T-helper 17 cell (primary cell): ENCODE measurements at places on chromosomes 5 and 9. TPM values are rescaled to one million over a fixed set of nuclear protein-coding genes. Genes with fewer than 3 reads are reported as not detected.

DNA sequence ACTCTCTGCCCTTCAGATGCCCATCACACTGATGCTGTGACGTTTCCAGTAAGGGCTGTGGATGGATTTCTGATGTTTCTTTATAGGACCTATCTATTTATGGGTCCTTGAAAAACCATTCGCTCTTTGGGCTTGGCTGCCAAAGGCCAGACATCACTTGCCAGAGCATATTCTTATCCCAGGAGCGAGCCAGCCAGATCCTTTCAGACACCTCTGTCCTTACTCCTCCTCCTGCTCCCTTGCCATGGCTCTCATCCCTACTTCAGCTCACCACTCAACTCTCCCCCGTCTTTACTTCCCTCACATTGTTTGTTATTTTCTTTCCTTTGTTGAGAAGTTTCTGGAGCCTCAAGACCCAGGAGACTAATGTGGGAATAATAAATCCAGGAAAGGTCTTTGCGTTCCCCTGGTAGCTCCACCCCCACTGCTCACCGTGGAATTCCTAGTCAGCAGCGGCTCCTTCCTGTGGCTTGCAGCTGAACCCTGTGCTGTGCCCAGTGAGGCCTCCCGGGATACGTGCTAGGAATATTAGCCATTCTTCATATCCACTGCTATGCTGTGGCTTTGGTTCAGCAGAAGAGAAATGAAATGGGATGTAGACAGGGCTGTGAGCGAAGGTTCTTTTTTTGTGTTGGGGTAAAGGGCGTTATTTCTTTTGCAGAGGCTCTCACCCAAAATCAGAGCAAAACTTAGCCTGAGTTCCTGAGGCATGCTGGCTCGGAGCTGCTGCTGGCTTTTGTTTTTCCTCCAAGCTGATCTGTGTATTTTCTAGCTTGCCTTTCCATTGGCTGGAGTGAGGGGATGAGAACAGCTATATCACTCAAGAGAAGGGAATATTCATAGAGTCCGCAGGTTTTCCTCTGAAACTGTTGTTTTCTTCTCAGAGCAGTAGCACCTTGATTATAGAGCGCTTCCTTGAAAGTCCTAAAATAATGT is 171.1 kb downstream of the SAXO1 start:
- no peak for DNase-seq

GRCh38 chr5:56088431-56088949 is 93.7 kb upstream of the IL6ST start:
- DNase-seq: no peak

Gene POLR3G
- total RNA-seq: 0.77 TPM

Gene CSF1R
- 2.7 TPM for total RNA-seq

DNA sequence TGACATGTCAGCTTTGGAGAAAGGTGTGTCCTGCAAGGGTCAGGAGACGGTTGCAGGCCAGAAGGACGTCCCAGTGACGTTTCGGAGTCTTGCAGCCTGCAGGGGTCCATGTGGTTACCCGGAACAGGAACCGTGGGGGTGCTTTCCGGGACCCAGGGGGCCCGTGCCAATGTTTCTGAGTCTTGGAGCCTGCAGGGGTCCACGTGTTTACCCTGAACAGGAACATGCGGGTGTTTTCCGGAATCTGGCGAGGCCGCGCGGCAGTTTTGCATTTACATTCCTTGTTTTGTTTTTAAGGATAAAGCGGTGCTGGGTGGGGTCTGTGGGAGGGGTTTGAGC is 30.6 kb downstream of the NKD2 start:
- no peak for DNase-seq

DNA sequence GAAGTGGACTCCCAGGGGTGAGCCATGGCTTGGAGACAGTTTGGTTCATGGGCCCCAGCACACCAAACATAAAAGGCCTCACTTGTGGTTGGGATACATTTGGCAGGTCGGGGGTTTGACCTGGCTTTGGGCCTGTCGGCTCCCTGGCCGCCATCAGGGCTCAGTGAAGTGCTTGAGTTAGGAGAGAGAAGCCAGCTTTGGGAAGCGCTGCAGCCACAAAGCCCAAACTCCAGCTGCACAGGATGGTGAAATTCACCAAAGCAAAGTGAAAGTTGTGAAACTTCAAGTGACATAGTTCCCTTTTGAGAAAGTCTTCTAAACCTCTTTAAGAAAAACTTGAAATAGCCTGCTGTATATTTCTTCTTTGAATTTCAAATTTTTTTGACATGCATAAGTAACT is 27.5 kb downstream of the SLC46A2 start:
- DNase-seq: no peak

Gene ENC1
- total RNA-seq: 0.89 TPM

Gene TMEFF1
- not detected for total RNA-seq

DNA sequence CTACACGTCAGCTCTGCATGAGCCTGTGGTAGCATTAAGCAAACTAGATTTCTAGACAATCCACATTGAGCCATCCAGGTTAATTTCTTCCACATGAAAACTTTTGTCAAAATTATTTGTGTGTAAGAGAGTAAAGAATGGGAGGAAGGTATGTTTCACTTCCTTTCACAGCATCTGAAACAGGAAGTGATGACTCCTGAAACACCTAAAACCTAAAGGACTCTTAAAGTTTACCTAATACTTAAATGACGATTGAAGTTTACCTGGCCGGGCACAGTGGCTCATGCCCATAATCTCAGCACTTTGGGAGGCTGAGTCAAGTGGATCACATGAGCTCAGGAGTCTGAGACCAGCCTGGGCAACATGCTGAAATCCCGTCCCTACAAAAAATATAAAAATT is 223.8 kb downstream of the CEMIP2 start:
- no peak for DNase-seq

GRCh38 chr5:94153736-94154450 is 412.5 kb upstream of the POU5F2 start:
- DNase-seq: no peak

GRCh38 chr5:78806544-78806943 is 158.0 kb upstream of the LHFPL2 start:
- DNase-seq: no peak

Gene DEPDC1B
- total RNA-seq: 1.4 TPM

Gene SPATA31E1
- not detected for total RNA-seq

DNA sequence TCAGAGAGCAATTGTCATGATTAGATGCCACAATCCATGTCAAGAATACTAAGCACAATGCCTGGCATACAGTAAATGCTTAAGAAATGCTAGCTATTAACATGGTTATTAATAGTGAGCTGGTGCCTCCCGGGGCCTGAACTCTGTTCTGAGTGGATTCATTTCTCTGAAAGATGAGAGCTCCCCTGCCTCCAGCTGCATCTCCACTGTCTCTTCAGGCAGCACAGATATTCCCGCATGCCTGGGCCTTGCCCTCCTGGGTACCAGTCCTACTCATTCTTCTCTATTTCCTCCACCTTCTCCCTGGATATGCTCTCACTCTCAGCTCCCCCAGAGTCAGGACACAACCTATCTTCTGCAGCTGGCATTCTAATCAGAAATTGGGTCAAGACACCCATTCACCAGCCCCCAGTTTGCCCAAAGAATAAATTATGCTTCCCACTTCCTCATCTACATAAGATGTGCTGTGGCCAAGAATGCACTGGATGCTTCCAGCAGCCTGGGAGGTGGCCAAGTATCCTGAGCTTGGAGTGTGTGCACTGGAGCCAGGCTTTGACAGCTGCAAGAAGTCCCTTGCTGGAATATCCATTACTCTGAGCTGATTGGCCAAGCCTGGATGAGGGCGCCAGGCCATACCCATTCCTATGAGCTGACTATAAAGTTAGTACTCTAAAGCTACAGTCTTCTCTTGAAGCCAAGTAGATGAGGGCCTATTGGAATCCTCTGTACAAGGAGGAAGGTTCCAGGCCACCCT is 669.0 kb downstream of the ACTL7B start:
- no peak for DNase-seq

DNA sequence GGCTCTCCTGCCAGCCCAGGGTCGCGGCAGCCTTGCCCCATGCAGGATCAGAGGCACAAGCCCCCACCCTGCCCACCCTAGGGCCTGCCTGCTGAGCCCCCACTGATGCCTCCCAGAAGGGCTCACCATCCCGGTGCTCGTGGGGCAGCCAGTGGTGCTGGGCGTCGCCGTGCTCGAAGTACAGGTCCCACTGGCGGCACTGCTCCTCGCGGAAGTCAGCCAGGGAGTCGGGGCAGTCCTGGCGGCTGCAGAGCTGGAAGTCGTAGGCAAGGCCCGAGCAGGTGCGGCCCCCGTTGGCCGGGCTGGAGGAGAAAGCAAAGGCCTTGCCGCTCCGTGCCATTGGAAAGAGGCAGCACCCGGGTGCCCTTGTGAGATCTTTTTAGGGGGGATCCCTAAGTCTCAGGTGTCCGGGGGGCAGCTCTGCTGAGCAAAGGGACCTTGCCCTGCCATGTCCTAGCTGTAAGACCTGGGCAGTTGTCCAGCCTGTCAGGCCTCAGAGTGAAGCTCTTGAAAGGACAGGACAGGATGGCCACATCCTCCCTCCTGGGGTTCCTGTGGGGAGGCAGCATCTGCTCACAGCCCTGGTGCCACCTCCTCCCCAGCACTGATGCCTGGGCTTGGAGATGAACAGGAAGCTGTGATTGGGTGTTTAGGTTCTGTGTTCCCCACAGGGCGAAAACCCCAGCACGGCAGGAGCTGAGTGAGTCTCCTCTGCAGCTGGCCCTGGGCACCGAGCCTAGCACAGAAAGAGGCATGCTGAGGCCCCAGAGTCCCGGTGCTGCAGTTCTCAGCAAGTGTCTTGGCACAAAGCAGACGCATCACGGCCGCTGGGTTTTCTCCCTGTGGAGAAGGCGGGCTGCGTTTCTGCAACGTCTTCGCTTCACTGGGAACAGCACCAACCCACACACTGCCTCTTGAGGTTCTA is 77.7 kb downstream of the ZNF354C start:
- DNase-seq: no peak

DNA sequence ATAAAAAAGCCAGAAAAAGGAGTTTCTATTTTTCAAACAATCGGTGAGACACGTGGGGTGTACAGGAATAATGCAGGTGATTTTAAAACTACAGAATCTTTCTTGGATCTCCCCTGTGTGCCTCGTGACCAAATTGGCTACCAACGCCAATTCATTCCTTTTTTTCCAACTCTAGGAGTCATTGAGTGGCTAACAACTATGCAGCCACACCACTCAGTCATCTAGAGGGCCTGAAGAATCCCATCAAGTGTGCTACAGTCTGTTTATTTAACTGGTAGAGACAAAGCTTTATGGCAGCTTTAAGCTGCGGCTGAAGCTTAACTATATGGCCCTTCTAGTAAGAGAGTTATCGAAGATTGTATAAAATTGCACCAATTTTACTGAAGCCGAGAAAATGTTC is 113.1 kb upstream of the NIPBL start:
- DNase-seq: no peak

DNA sequence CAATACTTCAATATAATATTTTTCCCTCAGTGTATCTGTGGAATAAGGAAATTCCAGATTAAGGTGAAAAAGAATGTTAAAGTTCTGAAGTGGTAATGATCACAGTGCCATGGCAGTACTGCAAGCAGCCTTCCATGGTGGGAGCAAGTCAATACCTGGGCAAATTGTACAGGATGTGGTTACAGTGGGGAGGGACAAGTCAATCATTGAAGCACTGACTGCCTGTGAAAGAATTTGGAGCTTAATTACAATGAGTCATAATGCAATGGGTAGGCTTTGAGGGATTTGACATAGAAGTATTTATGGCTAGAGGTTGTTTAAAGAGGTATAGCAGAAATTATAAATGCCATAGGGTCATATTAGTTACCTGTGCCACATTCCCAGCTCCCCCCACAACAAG is 786.5 kb upstream of the ACO1 start:
- no peak for DNase-seq

- DNase-seq: no peak
Observed at GRCh38 chr5:96881511-96882115, 5.3 kb downstream of the ERAP2 start.

Gene PCDHGA7
- total RNA-seq: 0.25 TPM

DNA sequence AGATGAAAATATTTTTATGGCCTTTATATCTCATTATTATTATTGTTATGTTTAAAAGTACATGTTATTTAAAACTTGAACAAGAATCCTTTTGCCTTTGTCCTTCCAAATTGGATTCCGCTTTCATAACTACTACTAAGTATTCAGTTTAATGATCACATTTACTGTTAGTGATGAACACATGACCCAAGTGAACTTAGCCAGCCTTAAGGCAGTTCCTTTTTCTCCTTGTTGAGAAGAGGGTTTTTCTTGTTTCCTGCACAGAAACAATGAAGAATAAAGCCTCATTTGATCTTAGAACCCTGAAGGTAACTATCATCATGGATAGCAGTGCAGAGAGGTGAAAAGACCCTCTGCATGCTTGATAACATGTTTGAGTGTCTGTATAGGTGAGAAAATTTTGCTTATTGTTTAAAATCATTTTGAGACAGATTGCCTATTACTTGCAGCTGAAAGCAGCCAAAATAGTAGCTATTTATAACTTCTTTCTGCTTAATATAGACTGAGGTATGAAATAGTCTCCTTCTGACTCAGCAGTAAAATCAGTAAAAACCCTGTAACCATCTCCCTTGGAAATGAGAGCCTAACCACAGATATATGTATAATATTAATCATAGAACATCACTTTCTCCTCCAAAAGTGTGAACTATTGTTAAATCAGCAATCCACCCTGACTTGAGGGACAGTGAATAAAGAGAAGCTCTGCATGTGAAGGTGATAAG is 266.2 kb downstream of the SPATA31D1 start:
- DNase-seq: no peak

DNA sequence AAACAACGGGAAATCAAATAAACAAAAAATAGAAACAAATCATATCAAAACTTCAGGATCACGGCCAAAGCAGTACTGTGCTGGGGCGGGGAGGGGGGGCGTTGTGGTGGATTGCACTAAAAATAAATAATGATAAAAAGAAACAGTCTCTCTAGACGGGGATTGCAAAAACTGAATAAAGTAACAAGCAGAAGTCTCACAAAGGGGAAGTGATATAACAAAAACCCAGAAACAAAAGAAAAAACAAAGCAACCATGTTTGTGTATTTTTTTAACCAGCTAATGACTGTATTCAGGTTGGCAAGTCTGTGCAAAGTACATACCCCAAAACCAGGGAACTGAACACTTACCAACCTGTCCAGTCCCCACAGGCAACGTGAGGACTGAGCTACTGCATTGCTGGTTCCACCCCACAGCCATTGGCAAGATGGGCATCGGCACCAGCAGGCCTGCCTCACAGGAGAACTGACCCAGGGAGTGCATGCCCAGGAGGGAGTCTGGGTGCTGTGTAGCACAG is 24.1 kb downstream of the BICD2 start:
- no peak for DNase-seq
